ENCODE measurements at places on chromosomes 16 and 17.

DNA sequence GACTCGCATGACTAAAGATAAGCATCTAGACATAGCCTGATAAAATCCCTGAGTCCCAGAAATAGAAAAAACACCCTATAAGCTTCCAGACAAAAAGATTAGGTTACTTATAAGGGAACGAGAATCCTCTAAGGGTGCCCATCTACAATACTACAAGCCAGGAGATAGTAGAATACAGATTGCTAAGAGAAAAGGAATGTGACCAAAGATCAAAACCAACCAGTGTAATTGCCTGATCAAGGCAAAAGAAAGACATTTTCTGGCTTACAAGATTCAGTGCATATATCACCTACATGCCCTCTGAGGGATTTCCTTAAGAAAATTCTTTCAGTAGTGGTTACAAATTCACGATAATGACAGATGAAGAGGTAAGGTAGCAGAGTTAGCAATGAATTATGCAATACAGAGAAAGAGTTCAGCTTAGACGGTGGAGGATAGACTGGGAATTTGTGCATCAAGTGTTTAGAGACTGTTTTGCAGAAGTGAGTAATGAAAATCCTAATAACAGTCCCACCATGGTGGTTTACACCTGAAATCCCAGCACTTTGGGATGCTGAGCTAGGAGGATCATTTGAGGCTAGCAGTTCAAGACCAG, 35.0 kb downstream of the BCL7C start:
- no peak for DNase-seq

GRCh38 chr17:64337676-64338075, 53.0 kb downstream of the PECAM1 start:
- no peak for DNase-seq

DNA sequence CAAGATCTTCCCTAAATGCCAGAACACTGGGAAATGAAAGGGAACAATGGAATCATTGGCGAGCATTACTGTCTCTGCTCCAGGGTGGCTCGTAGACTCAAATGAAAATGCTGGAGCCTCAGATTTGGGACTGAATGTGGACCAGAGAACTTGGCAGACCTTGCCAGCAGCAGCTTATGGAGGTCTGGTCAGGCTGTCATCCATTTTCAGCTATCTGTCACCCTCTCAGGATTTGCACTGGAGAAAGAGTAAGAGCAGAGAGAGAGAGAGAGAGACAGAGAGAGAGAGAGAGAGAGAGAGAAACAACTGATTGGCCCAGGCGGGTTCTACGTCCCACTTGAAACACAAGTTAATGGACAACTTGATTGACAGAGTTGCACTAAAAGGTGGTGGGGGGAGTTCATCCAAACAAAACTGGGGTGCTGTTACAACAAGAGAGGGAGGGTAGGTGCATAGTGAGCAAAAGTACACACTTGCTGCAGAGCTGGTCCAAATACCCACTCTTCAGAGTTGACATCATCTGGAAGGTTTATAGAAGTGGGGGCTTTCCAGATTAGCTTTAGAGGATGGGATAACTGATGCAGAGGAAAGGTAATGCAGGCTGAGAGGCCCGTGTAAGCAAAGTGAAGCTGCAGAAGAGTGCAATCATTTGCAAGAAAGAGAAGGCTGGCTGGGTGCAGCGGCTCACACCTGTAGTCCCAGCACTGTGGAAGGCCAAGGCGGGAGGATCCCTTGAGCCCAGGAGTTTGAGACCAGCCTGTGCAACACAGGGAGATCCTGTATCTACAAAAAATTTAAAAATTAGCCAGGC, 16.5 kb upstream of the NSMCE1 start:
- DNase-seq, result no peak

DNA sequence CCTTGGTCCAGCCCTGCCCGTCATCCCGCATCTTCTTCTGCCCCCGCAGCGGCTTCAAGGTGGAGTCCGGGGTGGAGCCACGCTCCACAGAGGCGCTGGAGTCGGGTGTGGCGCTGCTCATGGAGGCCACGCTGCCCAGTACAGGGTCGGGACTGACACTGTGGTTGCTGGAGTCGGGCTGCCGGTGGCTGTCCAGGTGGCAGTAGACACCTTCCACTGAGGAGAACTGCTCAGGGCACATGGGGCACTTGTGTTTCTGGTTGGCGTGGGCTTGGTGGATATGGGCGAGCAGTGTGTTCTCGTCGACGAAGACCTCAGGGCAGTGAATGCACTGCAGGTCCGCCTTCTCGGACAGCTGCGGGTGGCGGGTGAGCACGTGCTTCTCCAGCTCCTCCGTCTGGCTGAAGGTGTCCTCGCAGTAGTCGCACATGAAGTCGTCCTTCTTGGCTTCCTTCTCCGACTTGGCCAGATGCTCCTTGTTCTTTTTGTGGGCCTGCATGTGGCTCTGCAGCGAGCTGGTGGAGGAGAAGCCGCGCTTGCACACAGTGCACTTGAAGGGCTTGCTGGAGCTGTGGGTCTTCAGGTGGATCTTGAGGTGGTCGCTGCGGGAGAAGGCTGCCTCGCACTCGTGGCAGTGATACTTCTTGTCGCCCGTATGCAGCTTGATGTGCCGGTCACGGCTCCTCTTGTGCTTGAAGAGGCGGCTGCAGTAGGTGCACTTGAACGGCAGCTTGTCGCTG, 217.8 kb downstream of the ZNF423 start:
- DNase-seq, result no peak

DNA sequence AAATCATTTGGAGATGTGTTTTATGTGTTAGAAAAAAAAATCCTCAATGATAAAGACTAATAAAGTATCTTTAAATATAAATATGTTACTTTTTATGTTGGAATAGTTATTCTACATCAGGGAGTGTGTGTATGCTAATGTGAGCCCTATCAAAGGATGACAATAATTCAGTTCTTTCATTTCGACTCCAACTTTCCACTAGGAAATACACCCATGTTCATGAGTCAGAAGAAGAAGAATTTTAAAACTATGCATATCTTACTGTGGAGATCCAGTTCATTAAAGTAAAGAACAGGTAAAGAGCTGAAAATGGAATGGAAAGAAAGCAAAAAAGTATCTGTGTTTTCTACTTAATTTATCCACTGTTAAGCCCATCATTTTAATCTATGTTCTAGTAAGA, 399.8 kb downstream of the KCNJ2 start:
- no peak for DNase-seq

DNA sequence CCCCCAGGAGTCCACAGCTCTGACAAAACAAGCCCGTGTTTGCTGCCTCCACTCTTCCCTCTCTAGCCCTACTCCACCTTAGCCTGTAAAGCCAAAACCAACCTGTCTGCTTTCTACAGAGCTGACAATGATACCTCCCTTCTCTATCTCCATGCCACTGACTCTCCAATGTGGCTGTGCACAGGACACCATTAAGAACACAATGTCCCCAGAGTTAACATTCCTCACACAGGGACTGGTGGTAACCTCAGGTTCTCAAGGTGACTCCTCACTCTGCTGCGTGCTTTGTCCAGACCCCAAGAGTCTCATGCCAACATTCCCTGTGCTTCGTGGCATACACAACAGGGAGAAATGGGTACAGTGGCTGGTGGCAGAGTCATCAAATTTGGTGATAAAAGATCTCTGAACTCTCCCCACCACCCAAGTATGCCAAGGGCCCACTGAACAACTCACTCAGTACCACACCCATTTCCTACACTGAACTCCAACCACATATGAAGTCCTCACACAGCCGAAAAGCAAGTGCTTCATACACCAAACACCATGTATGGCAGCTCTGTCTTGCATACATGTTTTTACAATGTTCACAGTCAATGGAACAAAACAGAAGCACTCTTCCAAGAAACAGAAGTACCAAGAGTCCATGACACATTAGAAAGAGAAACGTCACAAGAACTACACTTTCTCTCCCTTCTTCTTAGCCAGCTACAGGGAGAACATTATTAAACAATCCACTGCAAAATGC, 21.1 kb downstream of the CSNK2A2 start:
- DNase-seq, result no peak

GRCh38 chr16:77912617-77913016, 109.7 kb upstream of the CLEC3A start:
- DNase-seq, result no peak

DNA sequence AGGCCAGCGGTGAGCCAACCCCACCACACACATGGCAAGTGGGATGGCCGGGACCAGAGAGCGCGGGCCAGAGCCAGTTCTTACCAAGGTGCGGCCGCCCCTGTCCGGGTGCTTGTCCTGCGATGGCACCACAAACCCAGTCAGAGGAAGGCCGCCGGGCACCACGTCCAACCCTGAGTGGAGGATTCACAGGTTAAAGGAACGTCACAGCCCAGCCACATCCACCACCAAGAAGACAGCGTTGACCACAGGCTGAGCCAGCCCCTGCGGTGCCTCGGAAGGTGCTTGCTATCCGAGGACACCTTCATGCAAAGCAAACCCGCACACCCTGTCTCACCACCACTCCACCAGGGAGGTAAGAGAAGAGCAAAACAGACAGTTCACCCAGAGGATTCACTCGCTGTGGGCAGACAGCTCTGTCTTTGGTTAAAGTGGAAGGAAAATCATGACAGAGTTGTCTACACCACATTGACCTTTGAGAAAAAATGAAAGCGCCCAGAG, 15.8 kb downstream of the SLX4 start:
- no peak for DNase-seq
